HTR-8/SVneo (cell line): ENCODE measurements at places on chromosomes 5 and 9.

DNA sequence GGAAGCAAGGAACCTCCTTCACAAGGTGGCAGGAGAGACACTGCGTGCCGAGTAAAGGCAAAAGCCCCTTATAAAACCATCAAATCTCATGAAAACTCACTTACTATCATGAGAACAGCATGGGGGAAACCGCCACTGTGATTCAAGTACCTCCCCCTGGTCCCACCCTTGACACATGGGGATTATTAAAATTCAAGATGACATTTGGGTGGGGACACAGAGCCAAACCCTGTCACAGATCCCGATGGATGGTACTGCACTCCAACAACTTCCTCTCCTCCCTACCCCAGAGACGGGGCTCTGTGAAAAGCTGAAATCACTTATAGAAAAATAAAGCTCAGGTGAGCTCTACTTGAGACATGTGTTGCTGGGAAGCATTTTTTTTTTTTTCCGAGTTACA is 10.3 kb upstream of the ADCY2 start:
- DNase-seq = no peak

GRCh38 chr5:157506066-157506590 is 46.1 kb downstream of the NIPAL4 start:
- no peak for DNase-seq

- no peak for DNase-seq
Measured at GRCh38 chr9:122846371-122846940, 18.1 kb upstream of the PDCL start.

GRCh38 chr5:77076961-77077828 is 9.9 kb downstream of the ZBED3 start:
- peak; percentile 30 for DNase-seq

- DNase-seq = no peak
Measured at GRCh38 chr5:38719916-38720315, 125.9 kb upstream of the OSMR start.

GRCh38 chr9:84310883-84311282 is 29.7 kb downstream of the SLC28A3 start:
- no peak for DNase-seq

DNA sequence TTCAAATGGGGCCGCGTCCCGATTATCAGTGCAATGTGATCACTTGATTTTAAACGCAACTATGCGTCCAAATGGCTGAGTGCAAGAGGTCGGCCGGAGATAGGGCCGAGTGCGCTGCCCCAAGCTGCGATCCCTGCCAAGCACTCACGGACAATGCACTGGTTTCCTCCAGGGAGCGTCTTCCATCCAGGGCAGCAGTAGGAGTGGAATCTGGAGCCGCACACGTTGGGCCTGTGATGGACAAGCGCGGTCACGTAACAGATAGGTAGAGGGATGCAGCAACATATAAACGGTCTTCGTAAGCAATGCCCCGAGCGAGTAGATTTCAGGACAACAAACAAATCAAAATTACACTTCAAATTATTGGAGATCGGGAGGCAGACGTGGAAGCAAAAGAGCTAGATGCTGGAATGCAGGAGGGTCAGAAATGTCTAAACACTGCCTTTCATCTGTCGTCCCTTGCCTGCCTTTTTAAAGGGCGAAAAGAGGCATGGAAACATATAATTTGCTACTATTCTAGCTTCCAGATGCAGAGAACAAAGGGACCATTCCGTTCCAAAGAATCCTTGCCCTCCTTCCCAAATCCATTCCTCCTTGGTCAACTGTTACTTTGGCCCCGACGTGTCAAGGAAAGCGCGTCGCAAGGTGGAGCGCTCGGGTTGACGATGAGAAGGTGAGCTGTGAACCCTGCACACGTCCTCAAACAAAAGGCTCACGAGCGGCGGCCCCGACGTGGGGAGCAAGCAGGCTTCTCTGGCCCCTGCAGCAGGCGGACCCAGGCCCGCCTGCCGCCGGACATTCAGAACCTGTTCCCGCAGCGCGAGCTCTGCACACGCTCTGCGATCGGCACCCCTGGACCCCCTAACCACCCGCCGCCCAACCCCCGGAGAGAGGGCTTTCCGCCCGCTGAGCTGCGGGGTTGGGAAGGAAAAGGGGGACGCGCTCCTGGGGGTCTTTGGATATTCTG is 1.5 kb downstream of the FBN2 start:
- DNase-seq = no peak

DNA sequence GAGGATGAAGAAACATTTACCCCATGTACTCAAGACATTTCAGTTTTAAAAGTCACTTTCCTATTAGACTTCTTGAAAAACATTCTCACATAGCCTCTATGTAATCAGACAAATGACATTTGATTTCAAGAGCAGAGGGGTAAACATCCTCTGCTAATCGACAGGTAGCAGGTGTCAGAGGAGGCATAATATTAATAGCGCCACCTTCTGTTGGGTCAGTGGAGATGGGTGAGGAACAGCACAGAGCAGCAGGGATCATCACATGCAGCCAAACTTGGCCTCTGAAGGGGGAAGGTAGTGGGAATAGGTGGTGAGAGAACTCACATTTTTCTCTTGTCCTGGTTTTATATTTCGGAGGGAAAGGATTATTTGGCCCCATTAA is 3.3 kb upstream of the LSM11 start:
- DNase-seq = no peak

DNA sequence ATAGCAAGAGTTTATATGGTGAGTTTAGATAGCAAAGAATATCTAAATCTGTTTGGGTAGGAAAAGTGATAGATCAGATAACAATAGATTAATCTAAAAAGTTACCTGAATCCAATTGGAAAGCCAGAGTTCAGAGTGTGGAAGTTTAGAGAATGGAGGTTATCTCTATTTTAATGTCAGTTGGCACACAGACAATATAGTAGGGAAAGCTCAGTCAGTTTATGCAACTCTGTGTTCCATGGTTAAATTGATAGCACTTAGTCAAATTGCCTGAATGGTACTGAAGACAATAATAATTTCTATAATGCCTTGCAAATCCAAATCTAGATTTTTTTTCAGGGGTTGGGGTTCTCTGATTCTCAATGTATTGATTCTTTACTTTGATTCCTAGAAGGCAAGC is 77.0 kb downstream of the ARHGEF28 start:
- DNase-seq = no peak

DNA sequence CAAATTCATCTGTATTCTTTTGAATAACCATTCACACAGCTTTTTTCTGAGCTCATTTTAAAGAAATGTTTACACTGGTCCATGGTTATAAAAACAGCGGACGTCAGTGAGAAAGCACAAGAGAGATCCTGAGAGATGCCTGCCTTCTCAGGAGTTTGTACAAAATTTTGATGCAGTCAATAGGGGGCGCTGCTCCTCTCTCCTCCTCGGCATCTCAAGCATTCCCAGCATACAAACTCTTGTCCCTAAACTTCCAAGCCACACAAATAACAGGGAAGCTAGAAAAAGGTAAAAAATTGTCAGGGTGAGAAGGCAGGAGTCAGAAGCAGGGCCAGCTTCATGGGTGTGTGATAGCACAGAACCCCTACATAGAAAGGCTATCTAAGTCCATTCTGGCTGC is 11.2 kb upstream of the CCDC152 start:
- DNase-seq = no peak

DNA sequence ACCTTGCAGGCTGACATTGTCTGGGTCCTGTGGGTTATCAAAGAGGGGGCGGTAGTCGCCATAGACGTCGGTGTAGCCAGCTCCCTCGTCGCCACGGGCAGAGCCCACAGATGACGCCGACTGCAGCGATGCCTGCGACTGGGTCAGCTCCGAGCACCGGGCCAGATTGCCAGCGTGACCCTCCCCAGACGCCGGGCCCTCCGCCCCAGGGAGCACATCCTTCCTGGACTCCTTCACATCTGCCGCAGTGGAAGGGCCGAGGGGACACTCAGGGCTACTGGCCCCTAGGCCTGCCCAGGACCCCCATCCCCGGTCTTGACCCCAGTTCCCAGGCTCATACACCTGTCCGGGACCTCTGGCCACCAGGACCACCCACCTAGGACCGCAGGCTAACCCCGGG is 13.9 kb downstream of the ABCA2 start:
- DNase-seq = no peak

GRCh38 chr9:114525513-114525912 is 20.2 kb upstream of the WHRN start:
- peak; percentile 73 for DNase-seq

GRCh38 chr5:172939611-172940267 is 19.5 kb upstream of the RPL26L1 start:
- DNase-seq = no peak

GRCh38 chr5:124652892-124653441 is 93.5 kb downstream of the ZNF608 start:
- DNase-seq = no peak

DNA sequence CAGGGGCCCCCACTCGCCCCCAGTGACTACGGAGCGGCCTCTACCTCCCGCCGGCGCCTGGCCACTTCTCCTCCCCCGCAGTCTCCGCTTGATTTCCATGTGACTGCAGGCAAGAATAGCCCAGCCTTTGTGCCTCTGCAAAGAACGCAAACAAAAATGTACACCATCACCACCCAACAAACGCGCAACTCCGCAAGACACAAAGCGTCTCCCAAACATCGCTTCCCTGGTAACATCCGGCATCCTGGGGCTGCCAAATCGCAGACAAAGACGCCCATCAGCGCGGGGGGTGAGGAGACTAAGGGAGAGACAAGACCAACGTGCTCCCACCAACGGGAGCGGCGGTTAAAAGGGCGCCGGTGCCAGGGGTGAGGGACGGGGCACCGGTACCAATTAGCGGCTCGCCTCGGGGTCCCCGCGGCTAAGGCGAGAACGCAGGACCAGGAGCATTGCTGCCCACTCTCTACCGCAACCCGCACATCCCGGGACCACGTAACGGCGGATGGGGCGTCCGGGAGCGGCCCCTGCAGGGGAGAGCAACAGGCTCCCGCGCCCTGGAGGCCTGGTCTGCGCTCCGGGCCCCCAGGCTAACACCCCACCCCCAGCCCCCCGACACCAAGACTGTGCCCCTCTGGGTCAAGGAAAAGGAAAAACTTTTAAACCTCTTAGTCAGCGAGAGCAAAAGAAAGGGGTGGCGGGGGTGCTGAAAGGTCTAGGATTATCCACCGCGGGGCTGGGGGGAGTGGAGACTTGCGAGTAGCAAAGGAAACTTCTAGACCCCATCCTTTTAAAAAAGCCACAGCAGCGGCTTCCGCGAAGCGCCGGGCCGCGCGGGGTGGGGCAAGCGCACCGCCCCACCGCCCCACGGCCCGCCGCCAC is 885 bp downstream of the MPDZ start:
- no peak for DNase-seq

DNA sequence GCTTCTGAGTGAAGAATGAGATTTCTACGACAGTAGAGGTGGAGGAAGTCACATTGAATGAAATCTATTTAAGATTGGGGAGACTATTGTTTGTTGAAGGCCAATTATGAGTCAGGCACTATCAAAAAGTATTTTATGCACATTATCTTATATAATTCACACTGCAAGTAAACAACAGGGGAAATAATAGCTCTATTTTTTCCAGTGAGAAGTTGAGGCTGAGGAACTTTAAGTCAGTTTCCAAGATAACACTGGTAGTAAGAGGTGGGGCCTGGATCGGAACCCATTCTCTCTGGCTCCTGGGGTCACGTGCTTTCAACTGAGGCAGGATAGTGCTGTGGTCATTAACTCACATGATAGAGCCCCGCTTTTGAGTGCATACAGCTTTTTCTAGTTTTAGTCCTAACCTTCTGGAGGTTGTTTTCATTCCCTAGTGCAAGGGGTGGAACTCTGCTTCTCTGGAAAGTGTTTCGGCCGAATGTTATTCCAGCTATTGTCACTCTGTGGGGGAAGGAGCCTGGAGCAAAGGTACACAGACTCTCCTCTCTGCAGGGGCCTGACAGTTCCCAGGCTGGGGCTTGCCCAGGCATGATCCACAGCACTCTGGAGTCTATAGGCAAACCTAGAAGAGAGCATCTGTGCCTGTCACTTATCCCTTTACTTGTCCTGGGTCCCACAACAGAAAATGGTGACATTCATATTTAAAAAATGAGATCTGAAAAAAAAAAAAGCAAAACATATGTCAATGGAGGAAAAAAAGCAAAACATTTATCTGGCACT is 352.4 kb upstream of the ACTBL2 start:
- DNase-seq = no peak

- no peak for DNase-seq
Measured at GRCh38 chr5:60399507-60399906, 300.5 kb downstream of the DEPDC1B start.

DNA sequence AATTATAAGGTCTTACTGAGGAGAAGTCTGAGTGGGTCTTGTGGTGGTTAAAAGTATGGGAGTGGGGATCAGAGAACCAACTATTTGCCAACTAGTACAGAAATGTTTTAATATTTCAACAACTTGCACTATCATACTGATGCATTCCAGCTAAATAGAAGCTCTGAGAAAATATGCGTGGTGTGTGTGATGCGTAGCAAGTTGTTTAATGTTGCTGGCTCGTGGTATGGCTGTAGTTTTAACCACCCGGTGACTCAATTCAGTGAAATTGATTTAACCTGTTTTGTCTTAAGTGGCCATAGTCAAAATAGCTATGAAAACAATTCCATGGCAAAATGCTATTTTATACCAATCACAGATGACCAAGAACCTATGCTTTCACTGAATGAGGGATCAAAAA is 176.5 kb upstream of the SLC24A2 start:
- DNase-seq = no peak

DNA sequence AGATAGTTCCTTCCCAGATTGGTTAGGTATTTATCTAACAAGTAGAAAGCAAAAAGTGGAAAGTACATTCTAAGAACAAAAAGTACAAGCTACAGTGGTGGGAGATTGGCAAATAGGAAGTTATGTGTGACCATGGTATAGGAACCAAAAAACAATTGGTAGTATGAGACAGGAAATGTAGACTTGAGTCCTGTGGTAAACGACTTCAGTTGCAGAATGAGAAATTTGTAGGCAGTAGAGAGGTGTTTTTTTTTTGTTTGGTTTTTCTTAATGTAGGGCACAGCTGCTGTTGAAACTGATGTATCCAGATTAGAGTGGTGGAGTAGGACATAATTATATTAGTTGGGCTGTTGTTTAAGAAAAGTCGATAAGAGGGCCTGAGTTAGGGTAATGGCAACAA is 72.0 kb downstream of the CCNH start:
- DNase-seq = no peak

- no peak for DNase-seq
Measured at GRCh38 chr9:76433836-76434235, 25.1 kb upstream of the GCNT1 start.

- DNase-seq = no peak
Measured at GRCh38 chr5:133942614-133943474, 25.6 kb downstream of the C5orf15 start.
